ENCODE measurements at places on chromosomes 6 and 20.
A peak's percentile ranks its signal among the peaks of the same experiment; 100 is the strongest.

DNA sequence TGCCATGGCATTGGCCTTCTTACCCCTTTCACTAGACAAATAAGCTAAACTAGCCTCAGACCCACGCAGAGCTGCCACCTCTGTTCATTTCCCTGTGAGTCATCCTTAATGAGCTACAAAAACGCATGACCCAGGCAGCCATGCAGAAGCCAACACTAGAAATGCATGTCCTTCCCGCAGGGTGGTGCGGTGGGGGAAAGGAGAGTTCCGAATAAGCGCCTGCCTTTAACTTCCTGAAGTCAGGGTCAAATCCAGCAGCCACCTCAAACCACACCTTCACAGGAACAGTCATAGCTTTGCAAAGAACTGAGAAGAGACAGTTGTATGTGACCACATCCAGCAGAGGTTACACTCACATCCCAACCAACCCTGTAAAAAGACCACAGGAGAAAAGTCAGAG is 40.4 kb downstream of the IRF4 start:
- peak; percentile 25 for DNase-seq

- no peak for DNase-seq
These were observed 17.1 kb downstream of the CLIC5 start for GRCh38 chr6:45998524-45998923.

DNA sequence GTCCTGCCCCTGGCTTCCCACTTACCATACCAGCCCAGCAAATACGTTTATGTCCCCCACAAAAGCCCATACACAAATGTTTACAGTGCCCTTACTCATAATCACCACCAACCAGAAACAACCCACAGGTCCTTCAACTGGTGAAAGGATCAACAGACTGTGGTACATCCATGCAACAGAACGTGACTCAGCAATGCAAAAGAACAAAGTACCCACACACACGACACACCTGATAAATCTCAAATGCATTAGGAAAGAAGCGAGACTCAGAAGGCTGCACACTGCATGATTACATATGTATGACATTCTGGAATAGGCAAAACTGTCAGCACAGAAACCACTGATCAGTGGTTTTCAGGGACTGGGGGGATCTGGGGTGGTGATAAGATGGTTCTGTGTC is 20.5 kb downstream of the NCR2 start:
- no peak for DNase-seq

DNA sequence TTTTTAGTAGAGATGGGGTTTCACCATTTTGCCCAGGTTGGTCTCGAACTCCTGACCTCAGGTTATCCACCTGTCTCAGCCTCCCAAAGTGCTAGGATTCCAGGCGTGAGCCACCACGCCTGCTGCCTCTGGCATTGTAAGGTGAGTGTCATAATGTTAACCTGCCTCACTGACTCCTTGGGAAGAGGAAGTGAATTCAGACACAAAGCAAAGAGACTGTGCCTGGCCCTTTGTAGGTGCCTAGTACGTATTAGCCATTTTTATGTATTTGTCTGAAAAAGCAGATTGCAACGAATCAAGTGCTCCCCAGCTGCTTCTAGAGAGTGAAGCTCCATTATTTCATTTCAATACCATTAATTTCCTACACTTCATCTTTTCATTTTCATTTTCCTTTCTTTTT is 260.5 kb downstream of the SAMD5 start:
- no peak for DNase-seq

- DNase-seq, result no peak
These were observed 345.8 kb upstream of the PRND start for GRCh38 chr20:4375881-4376280.

DNA sequence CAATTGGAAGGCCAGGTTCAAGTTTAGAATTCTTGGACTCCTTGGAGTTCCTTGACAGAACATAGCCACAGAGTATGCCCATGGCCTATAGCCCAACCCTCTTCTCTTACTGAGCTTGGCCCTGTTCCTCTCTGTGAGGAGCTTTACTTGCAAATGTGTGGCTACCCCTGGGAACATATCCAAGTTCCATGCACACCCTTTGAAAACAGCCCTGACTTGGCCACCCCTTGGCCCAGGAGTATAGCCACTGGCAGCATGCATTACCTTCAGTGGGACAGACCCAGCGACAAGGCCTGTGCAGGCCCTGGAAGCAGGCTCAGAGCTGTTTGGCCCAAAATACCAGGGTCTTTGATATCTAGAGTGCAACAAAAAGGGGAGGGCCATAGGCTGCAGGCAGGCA is 19.5 kb upstream of the MAS1 start:
- no peak for DNase-seq

- DNase-seq, result no peak
These were observed 9.0 kb downstream of the LRP11 start for GRCh38 chr6:149855040-149855654.

DNA sequence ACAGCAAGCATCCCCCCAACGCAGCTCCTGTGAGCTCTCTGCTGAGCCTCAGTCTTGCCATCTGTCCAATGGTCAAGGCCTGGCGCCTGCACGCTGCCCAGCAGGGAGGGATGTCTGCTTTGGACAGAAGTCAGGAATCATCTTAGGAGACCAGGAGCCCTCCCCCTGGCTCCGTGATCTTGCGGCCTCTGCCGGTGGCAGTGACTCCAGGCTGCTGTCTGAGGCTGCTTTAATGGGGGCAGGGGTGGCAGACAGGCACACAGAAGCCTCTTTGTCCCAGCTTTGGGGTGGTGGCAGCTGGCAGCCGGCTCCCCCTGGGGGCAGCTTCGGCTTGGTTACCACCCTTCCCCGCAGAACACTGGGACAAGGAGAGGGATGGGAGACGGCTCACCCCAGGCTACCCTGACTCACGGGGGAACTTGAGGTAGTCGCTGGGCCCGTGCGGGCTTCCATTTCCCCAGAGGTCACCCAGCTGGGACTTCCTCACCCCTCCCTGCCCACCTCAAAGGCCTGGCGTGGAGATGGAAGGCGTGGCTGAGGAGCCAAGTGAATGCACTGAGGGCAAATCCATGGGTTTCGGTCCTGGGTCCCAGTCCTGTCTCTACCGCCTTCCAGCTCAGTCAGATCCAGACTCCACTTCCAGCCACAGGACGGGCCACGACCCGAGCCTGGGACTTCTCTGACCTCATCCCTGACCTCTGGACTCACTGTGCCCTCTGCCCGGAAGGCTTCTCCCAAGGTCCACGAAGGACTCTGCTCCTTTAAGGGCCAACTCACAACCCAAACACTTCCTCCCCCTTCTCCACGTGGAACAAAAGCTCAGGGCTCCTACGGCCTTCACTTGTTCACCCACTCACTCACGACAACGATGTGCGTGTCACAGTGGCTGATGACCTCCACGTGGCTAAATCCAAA is 14.8 kb downstream of the PEDS1 start:
- DNase-seq, result no peak

DNA sequence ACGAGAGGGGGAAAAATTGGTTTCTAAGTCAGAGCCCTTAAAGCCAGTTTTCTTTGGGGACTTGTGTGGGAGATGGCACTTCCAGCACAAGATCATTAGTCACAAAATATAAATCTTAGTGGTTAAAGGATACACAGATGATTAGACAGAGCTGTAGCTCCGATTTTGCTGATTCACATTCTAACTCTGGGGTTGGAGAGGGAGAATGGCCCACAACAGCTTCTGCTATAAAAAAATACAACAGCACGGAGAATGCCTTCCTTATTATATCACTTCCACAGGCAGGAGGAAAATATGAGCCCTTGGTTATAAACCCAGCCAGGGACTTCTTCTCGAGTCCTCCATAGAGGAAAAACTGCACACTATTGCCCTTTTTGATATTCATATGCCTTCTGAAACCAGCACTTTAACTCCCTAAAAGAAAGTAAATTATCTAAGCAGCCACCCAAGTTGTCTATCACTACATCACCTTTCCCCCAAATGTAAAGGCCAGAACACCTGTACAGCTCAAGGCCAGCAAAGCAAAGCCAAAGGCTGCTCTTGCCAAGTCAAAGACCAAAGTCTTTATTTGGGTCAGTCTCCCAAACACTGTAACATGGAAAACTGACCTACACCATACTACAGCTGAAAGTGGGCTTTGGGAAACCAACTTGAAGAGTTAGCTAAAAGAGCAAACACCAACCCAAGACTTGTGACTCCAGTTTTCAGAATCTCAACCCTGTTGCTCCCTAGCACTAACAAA is 10.4 kb downstream of the MRPL14 start:
- no peak for DNase-seq

GRCh38 chr6:157563611-157564284 is 182.8 kb downstream of the ZDHHC14 start:
- DNase-seq, result no peak

GRCh38 chr6:30157581-30157980 is 3.4 kb downstream of the TRIM10 start:
- DNase-seq, result no peak

- no peak for DNase-seq
These were observed 90.7 kb downstream of the ANKRD60 start for GRCh38 chr20:58137651-58138265.

GRCh38 chr20:63551068-63551467 is 2.9 kb upstream of the FNDC11 start:
- DNase-seq, result no peak

DNA sequence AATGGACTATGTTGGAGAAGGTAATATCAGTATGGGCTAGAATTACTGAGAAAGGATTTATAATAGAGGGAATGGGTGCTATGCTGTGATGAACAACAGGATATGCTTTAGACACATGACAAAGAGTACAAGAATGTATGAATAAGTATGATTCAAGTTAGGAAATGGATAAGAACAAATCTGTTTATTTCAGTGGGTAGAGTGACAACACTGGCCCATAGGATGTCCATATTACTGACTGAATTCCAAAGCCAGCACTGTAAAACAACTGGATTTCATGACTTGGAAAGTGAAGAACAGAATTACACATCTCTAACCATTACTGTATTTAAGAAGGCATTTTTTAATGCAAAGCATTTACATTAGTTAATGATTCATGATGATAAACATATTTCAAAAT is 35.9 kb downstream of the EPM2A start:
- no peak for DNase-seq

DNA sequence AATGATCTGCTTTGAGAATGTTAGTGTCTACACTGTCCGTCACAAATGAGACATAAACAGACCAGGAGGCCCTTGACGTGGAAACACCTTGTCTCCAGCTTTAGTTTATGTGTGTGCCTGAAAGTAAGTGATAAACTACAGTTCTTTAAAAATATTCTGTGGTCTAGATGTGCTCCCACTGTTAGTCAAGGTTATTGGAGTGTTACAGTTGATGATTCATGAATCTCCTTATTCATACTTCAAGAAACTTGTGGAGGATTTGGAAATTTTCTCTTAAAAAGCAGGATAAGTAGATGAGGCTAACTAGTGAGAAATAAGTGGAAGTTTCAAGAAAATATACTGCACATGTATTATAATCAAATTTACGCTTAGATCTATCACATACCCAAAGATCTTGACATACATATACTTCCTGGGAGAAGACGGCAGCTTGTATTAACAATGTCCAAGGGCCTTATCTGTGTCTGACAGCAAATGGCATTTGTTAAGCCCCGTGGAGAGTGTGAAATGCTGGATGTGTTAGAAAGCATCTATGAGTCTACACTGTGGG is 90.5 kb upstream of the MBOAT1 start:
- no peak for DNase-seq

DNA sequence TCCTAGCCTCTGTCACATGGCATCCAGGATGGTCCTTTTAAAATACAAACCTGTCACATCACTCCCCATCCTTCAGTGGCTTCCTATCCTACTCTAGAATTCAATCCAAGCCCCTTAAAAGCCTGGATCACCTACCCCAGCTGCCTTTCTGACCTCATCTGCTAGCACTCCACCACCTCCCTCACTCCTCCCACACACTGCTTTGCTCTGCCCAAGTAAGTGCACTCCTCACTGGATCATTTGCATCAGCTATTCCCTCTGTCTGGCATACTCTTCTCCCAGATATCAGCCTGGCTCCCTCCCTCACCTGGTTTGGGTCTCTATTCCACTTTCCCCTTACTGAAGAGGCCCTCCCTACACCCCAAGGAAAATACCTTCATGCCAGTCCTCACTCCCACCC is 10.5 kb downstream of the C6orf136 start:
- no peak for DNase-seq

DNA sequence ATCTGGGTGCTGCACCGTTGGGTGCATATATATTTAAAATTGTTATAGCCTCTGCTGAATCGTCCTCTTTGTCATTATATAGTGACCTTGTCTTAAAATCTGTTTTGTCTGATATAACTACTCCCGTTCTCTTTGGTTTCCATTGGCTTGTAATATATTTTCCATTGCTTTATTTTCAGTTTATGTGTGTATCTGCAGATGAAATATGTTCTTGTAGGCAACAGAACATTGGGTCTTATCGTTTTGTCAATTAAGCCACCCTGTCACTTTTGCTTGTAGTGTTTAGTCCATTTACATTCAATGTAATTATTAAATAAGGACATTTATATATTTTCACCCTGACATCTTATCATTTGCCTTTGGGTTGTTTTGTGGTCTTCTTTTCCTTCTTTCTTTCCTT is 933.9 kb downstream of the EPHA7 start:
- no peak for DNase-seq

DNA sequence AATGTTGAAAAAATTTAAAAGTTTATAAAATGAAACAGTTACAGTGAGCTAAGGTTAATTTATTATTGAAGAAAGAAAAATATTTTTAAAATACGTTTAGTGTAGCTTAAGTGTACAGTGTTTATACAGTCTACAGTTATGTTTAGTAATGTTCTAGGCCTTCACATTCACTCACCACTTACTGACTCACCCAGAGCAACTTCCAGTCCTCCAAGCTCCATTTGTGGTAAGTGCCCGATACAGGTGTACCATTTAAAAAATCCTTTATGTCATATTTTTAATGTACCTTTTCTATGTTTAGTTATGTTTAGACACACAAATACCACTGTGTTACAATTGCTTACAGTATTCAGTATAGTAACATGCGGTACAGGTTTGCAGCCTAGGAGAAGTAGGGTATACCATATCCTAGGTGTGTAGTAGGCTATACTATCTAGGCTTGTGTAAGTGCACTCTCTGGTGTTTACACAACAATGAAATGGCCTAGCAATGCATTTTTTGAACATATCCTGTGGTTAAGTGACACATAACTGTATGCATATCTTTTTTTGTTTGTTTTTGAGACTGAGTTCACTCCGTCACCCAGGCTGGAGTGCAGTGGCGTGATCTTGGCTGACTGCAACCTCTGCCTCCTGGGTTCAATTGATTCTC is 26.3 kb downstream of the FLRT3 start:
- no peak for DNase-seq

DNA sequence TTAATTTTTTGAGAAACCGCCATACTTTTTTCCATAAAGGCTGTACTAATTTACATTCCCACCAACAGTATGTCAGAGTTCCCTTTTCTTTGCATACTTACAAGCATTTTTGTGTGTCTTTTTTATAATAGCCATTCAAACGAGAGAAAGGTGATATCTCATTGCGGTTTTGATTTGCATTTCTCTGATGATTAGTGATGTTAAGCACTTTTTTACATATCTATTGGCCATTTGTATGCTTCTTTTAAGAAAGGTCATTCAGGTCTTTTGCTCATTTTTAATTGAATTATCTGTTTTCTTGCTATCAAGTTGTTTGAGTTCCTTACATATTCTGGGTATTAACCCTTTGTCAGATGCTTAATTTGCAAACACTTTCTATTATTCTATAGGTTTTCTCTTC is 176.1 kb upstream of the UFL1 start:
- no peak for DNase-seq

- no peak for DNase-seq
These were observed 10.5 kb upstream of the PCMTD2 start for GRCh38 chr20:64244870-64245603.
